Astrocyte (in vitro differentiated cells and primary cell): ENCODE measurements at places on chromosomes 16 and 17.

GRCh38 chr16:69143116-69143515 is 10.7 kb downstream of the UTP4 start:
- no peak for DNase-seq

- no peak for DNase-seq
Observed at GRCh38 chr16:85075236-85075924, 36.9 kb downstream of the CIBAR2 start.

DNA sequence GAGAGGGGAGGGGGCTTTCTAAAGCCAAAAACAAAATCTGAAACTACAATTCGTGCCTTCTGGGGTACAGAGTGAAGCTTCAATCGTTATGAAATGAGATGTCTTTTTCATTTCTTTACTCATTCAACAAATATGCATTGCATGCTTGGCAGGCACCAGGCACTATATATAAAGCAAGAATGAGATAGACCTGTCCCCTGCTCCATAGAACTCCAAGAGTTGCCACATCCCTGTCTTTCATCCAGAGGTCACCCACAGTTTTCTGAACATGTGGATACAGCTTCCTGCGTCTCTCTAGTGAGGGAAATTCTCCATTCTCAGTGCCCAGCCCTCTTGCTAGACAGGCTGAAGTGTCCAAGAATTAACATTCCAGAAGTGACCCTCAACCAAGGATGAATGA is 343.2 kb upstream of the MAF start:
- peak; percentile 4 for DNase-seq

GRCh38 chr17:79295307-79295706 is 220.7 kb downstream of the ENGASE start:
- DNase-seq, result no peak

- no peak for DNase-seq
Observed at GRCh38 chr16:78852081-78852635, 748.4 kb downstream of the MAF start.

GRCh38 chr16:67613808-67614207 is 31.1 kb upstream of the CARMIL2 start:
- DNase-seq, result no peak

- DNase-seq, result peak; percentile 96
Observed at GRCh38 chr16:85004587-85005205, 6.6 kb downstream of the ZDHHC7 start.

GRCh38 chr17:8873801-8874715 is 6.6 kb upstream of the PIK3R6 start:
- no peak for DNase-seq

DNA sequence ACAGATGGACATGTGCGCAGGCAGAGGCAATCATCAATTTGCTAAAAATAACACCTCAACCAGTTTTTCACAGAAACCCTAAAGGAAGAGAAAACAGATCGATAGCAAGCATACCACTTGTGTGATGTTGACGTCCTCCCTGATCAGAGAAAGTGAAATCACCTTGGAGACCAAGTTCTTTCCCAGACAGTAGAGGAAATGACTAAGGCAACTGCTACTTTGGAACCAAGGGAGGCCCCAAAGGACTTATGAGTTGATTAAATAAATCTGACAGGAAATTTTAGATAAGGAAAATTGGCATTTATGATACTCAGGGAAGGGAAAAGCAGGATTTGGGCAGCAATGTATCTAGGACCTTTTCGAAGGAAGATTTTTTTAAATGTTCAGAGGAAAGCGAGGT is 267.1 kb upstream of the ASIC2 start:
- DNase-seq, result peak; percentile 33

- DNase-seq, result peak; percentile 40
Observed at GRCh38 chr17:32486111-32486700, 587 bp upstream of the CDK5R1 start.

- DNase-seq, result peak; percentile 53
Observed at GRCh38 chr17:82396601-82397435, 21.3 kb upstream of the HEXD start.

DNA sequence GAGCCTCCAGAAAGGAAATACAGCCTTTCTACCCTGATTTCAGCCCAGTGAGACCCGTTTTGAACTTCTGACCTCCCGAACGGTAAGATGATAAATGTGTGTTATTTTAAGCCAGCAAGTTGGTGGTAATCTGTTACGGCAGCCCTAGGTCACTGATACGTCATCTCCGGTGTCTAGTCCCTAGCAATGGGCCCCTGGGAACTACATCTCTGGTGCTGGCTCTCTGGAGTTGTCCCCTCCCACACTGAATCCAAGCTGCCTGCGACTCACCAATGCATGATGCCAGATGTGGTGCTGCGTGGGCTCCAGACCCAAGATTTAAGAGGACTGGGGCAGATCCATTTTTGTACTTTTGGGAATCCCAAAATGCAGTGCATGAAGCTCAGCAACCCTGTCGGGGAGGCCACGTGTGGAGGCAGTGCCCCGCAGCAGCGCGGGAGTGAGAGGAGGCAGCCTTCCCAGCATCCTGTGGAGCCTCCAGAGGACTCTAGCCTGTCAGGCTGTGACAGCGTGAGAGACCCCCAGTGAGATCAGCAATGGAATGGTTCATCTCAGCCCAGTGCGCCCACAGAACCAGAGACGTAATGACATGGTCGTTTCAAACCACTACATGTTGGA is 43.6 kb upstream of the USP7 start:
- no peak for DNase-seq

DNA sequence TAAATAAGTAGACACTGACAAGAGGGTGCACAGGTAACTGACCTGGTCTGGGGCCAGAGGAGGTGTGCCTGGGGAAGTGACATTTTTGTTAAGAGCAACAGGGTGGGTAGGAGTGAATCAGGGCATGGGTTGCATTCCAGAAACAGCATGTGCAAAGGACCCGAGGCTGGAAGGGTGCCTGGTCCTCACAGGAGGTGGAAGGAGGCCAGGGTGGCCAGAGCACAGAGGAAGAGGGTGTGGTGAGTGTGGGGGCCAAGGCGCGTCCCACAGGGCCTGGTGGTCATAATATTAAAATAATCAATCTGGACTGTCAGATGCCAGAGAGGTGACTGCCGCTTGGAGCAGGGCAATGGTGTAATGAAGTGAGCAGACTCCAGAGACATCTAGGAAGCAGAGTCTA is 14.3 kb downstream of the ARHGAP23 start:
- no peak for DNase-seq

- peak; percentile 2 for DNase-seq
Observed at GRCh38 chr17:27741361-27741861, 58.9 kb downstream of the NOS2 start.

GRCh38 chr17:29046473-29046839 is 3.5 kb downstream of the PIPOX start:
- no peak for DNase-seq
